ENCODE measurements at places on chromosomes 5 and 9.

GRCh38 chr5:40616781-40617180 is 62.9 kb upstream of the PTGER4 start:
- DNase-seq, result no peak

DNA sequence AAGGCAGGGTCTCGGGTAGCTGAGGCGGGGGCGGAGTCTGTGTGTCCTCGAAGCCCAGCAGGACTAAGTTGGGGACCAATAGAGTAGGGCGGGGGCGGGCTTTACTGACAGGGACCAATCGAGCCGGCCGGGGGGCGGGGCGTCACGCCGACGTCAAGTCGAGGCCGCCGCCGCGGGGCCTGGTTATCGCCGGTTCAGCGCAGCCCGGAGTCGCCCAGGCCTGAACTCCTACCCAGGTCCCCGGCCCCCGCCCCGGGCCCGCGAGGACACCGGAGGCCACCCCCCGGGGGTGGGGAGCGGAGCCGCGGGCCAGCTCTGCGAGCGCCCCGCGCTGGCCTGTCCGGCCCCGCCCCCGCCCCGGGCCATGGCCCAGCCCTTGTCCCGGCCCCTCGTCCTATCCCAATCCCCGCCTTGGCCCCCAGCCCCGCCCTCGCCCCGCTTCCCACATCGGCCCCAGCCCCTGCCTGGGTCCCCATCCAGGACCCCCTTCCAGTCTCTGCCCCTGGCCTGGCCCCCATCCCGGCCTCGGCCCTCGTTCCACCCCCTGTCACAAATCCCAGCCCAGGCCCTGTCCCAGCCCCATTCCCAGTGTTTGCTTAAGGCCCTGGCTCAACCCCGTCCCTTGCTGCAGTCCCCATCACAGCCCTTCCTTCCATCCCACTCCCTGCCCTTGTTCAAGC is at the start of gene TMEM8B:
TMEM8B (plus strand) TSS at position 145 of the 680 bp plus-strand sequence; CDS start at position 365, 220 bp downstream.
- peak; percentile 97 for DNase-seq

DNA sequence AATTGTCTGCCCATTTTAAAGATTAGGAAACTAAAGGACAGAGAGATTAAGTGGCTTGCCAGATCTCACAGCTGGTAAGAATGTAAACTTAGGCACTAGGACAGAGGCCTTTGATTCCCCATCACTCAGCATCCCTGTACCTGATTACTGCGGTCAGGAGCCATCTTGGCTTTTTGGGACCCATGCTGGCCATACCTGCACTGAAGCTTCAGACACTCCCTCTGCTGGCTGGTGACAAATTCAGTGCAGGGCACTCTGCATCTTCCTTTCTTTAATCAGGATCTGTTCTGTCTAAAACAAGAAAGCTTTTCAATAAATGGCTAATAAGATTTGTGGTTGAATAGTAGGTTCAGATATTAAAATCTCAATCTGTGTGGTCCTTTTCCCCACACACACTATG is 215.5 kb upstream of the RORB start:
- DNase-seq, result no peak

GRCh38 chr5:64221911-64222310 is 56.3 kb downstream of the RNF180 start:
- DNase-seq, result no peak

DNA sequence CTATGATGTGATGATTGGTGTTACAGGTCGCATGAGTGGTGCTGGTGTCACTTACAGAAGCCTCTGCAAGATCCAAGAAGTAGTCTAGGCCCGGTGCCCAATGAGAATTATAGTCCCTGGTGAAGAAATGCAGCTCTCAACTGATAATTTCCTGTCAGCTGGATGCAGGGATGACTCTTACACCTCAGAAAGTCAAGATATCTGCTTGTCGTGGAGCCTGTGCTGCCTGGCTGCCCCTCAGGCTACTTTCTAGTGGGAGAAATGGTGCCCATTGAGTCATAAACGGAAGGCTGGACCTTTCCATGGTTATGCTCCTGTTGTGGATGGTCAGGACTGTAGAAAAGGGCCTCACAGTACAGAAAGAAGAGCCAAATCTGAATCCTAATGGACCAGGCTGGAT is 46.8 kb upstream of the NXNL2 start:
- DNase-seq, result no peak

DNA sequence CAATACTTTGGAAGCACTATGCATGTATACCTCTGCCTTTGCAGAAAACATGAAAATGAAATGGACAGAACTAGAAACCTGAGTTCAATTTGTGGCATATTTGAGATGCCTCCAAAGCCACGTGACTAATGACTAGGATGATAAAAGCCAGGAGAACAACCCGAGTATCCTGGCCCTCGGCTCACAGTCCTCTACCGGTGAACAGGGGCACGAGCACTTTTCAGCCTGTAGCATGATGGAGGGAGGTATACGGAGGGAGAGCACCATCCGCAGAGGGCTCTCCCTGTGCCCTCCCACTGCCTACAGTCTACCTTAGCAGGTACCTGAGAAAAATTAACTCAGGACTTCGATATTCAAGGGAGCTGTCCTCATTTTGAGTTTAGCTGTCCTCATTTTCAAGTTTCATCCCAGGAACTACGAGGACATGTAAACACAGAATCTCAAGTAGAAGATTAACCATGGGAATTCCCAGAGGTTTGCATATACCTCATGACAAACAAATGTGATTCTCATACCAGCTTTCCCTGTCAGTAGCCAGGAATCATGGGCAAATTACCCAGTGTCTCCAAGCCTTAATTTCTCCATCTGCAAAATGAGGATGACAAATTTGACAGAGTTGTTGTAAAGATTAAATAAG is 249.3 kb downstream of the DNAH5 start:
- DNase-seq, result no peak

DNA sequence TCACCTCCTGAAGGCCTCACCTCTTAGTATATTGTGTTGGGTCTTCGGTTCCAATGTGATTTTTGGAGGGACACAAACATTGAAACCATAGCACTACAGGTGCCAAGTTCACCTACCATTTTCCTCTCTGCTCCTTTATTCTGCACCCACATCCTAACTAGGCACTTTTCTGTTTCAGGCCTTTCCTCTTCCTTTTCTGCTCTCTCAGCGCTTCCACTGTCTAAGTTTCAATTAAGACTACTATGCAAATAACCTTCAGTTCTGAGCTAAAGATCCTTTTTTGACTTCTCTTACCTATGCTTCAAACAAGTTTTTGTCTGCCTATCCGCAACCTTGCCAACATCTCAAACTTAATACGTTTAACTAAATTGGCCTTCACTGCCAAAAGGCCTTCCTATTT is 25.4 kb upstream of the ZFYVE16 start:
- DNase-seq, result no peak

- no peak for DNase-seq
These were observed 143.9 kb downstream of the OR2K2 start for GRCh38 chr9:111186021-111186530.

DNA sequence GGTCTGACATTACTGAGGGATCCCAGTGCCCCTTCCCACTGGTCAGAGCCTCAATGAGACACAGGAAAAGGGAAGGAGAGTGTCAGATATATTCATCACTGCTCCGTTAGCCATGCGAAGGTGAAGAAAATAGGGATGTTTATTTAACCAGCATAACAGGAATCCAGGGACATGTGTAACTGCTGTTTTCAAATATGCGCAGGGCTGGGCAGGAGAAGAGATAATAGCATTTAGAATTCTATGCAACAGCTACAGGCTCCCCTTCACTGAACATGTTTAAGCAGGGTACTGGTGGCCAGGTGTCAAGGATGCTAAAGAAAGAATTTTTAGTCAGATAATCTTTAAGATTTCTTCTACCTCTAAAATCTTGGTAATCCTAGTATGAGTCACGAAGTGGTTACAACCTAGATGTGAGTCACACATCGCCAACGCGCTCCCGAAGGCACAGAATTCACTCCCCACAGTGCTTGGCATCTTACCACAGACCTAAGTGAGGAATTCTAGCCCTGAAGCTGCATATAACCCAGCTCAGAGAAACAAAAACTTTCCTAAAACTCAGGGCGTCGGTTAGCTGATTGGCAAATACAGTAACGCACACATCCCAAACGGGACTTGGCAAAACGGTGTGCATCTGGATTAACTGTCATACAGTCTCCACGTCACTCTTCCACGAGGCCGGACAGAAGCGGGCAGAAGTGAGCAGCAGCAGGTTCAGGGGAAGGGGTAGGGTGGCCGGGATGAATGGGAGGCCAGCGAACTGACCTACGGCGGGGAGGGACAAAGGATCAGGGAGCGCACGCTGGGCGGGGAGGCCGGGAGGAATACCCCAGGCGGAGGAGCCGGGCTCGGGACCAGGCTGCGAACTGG is 1.1 kb downstream of the CTNNAL1 start:
- peak; percentile 86 for DNase-seq

DNA sequence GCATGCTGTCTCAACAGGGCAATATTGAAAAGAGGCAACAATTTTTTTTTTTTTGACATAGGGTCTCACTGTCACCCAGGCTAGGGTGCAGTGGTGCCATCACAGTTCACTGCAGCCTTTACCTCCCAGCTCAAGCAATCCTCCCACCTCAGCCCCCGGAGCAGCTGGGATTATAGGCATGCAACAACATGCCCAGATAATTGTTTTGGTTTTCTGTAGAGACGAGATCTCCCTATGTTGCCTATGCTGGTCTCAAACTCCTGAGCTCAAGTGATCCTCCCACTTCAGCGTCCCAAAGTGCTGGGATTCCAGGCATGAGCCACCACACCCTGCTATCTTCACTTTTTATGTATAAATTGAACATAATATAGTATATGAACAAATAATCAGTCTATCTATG is 47.6 kb downstream of the PRELID2 start:
- DNase-seq, result no peak

DNA sequence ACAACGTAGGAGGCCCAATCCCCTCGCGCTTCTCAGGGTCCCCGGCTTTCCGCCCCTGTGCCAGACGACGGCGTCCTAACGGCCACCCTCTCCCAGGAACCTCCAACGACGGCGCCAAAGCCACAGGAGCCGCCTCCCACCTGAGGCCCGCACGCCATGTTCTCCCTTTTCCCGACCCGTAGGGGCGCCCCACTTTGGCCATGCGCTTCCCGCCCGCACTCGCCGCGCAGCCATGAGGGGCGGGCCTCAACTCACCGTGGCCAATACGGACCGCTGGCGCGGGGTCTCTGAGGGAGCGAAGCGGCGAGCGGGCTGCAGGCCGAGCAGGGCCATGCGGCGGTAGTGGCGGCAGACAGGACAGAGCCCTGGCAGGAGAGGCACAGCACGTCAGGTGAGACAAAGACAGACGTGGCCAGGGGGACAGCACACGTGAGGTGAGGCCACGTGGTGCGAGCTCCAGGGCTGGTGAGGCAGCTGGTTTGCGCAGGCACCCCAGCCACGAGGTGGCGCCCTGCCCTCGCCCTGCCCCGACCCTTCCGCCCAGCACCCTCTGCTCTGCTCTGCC is 1005.5 kb upstream of the PTPRD start:
- DNase-seq, result no peak

- DNase-seq, result no peak
These were observed 68.7 kb upstream of the ADAMTSL1 start for GRCh38 chr9:18405240-18405639.
